T-helper 22 cell (primary cell): ENCODE measurements at places on chromosomes 3 and 15.
A peak's percentile ranks its signal among the peaks of the same experiment; 100 is the strongest.

DNA sequence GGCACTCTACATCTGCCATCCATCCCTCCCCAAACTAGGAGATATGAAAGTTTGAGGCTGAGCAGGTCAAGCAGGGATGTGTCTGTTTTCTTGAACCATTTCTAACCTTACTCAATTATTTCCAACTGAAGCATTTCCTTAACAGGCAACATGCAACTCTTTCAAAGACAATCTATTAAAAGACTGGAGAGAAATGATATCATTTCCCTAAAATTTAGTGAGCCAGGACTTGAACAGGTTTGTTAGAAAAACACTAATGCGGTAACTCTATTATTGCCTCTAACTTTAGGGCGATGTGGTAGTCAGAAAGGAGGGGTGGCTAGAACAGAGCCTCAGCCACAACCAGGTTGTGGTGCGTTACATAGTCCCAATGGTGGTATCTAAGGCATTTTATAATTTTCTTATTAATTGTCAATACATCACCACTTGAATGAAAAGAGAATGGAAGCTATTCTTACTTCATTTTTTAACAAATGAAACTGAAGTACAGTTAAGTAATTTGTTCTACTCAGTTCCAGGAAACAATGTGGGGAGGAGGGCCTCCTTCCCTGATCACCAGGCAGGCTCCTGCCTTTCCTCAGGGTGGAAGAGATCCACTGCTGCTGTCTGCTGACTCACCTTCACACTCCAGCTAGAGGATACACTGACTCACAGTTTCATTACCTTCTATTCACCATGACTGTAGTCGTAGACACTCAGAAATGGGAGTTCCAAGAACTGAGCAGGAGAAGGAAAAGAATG, 22.8 kb downstream of the MYO1E start:
- no peak for DNase-seq

DNA sequence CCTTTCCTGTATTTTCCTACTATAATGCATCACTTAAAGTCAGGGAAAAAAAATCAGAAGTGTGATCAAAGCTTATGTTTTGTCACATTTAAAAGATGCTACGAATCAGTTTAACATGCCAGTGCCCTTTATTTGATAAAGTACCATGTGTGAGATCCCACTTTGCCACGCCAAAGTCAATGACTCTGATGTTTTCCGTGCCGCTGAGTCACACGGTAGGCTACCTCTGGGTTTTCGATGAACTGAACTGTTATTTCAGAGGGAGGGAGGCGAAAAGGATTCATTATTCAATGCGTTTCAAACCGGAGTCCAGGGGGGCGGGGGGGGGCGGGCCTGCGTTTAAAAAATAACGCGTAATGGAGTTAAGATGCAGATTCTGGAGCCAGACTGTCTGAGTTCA, 203.0 kb downstream of the ABHD5 start:
- DNase-seq = no peak

DNA sequence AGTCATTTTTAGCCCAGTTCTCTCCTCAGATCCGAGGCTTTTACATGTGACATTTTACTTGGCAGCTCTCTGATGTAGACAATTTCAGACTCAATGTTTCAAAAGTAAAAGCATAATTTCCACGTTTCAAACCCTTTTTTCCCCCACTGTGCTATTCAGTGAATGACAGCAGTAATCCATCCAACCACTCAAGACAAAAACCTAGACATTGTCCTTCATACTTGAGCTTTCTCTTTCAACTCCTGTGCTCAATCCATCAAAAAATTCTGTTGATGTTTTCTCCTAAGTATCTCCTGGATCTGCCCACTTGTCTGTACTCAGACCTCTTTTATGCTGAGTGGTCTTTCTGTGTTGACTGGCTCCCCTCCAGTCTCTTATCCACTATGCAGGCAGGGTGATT, 214.7 kb downstream of the CHL1 start:
- DNase-seq = no peak

DNA sequence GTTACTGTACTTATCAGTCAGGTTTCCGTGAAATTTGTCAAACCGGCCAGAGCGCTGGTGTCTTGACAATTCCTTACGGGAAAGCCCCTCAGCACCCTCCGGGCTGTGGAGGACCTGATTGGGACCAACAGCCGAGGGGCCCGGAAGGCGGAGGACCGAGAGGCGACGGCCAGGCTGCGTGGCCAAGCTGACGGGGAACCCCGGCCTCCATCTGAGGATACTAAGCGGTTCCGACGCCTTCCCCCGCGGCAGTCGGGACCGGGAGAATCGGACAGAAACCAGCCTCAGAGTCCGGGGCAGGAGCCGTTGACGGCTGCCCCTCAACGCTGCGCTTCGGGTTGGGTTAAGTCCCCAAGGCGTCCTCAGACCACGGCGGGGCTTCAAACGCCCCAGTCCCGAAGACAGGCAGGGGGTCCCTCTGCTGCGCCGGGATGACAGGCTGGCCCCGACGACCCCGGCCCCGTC, 499 bp downstream of the ALDH1A2 start:
- no peak for DNase-seq

DNA sequence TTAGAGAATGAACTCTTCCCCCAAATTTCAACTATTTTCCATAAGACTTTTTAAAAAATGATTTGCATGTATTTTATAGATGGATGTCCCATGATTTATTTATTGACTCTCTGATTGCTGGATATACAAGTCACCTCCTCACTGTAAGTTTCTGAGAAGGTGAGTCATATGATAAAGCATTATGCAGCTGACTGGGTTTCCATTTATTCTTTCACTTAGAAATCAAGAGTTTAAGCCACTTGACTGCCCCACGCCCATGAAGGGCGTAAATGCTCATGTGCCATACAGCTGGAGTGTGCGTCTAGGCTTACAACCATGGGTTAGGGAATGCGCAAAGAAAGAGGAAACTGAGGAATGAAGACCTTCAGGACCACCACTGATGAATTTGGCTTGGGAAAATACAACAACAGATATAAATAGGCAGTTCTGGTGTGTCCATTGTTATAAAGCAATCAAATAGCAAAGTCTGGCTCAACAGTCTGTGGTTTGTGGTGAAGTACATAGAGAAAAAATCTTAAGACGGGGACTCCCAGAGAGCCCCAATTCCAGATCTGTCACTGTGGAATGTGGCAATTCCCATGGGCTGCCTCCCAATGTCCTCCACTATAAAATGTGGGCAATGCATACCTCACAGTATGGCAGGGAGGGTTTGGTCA, 20.3 kb downstream of the SLCO2A1 start:
- no peak for DNase-seq

- DNase-seq = no peak
Observed at GRCh38 chr3:170863816-170864215, 6.2 kb downstream of the RPL22L1 start.

GRCh38 chr15:82881747-82882146, 70.8 kb downstream of the HOMER2 start:
- no peak for DNase-seq

- no peak for DNase-seq
Observed at GRCh38 chr3:128863560-128863959, 15.9 kb upstream of the ACAD9 start.

DNA sequence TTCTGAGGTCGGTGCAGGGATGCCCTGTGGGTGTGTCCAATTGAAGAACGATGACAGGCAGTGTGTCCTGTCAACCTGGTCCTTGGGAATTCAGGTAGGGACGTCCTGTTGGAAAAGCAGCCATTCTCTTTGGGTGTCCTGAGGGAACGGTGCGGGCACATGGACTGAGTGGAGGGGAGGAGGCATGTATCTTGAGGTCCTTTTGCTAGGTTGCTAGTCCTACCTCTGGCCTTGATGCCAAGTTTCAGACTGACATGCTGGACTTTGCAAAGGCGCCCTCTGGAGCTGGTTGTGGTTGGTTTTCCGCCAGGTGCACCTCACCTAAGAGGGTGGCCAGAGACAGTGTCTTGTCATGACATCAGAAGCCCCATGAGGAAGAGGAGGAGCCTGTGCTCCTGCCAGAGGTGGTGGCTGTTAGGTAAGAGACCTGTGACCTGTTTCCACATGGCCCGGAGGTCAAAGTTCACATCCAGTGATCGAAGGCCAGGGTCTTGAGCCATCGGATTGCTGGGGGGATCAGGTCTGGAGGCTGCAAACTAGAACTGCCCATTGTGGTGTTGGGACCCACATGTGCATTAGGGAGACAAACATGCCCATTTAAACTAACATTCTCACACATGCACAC, 106.3 kb downstream of the SNRPN start:
- DNase-seq = no peak

GRCh38 chr3:43534675-43535074, 87.1 kb downstream of the ANO10 start:
- no peak for DNase-seq

DNA sequence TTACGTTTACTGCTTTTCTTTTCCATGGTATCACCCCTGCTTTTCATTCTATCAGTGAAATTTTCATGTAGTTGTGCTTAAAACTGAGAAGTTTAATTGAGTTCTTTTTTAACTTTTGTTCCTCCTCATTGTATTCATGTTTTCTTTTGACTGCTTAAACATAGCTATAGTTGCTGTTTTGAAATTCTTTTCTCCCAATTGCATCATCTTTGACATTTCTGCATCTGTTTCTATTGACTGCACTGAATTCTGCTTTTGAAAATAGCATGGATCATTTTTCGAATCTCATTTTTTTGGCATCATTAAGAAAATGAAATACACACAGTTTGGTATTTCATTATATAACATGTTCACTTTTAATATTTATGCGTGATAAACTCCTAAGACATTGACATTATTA, 694.9 kb downstream of the MECOM start:
- DNase-seq = no peak

DNA sequence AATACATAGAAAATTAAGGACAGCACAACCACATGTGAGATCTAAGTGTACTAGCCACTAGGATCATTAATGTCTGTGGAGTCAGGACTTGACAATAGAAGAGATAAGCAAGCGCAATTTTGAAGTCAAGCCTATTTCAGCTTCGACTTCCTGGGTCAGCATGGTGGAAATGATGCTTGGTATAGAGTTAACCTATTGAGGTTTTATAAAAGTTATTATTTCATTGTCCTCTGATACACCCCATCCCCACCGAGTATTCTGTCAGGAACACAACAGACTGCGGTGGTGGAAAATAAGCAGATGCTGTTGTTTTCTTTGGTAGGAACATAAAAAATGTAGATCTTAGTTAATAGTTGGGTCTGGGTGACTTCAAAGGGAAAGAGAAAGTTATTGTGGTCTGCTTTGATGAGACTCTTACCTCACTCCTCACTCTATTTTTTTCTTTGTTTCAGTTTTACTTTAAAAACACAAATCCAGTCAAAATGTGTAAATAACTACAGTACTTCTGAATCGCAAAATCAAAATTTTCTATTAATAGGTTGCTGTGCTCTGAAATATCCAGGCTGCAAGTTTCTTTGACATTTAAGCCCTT, 82.1 kb downstream of the IL5RA start:
- no peak for DNase-seq

GRCh38 chr3:63130625-63131024, 147.5 kb upstream of the SYNPR start:
- DNase-seq = no peak

GRCh38 chr3:48661501-48662144, 1.1 kb downstream of the CELSR3 start:
- peak; percentile 55 for DNase-seq

- DNase-seq = no peak
Observed at GRCh38 chr3:5727743-5728484, 540.4 kb downstream of the EDEM1 start.

DNA sequence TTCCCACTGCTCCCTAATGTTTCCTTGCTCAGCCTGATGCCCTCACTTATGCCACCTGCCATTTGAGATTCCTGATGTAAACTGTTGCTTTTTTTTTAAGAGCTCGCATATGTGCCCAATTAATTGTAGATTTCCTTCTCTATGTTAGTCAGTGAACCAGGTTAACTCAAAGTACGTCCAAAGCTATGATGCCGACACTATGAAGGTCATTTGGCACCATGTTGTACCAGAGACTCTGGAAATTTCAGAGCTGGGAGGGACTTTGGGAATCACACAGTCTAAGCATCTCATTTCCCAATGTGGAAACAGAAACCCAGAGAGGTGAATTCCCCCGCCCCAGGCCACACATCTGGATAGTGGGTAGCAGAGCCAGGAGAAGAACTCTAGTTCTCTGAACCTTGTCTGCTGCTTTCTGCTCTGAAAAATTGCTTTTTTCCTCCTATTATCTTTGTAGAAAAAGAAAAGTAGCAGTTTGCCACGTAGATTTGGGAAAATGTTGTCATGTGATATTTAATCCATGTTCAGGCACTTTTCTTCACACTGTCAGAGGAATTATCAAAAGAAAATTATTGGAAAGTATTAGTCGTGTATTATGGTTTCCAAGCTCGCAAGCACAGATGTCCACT, 38.5 kb upstream of the TNFAIP8L3 start:
- DNase-seq = no peak

DNA sequence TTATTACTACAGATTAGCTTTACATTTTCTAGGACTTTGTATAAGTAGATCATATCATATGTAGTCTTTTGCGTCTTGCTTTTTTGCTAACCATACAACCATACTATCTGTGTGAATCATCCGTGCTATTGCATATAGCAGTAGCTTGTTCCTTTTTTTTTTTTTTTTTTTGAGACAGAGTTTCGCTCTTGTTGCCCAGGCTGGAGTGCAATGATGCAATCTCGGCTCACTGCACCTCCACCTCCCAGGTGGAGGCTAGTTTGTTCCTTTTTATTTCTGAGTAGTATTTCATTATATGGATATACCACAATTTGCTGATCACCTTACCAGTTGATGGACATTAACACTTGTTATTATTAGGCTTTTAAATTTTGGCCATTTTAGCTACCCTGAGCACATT, 54.5 kb upstream of the TBL1XR1 start:
- no peak for DNase-seq

DNA sequence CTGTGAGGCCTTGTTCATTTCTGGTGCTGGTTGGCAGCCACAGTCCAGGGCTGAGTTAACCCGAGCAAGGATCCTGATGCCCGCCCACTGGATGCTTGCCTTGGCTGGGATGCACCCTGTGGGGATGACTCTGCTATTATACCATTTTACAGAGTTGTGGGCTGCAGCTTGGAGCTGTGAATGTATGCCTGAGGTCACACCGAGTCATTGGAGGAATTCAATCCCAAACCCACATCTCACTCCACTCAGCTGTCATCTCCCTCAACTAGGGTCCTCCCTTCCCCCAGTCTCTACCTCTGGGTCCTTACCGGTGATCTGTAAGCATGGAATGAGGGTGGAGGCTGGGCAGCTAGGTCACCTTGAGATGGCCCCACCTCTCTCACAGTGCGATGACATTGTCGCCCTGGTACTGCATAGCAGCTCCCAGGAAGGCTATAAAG, 22.1 kb downstream of the MAPKAPK3 start:
- DNase-seq = no peak

GRCh38 chr3:129627350-129628168, 21.1 kb upstream of the PLXND1 start:
- DNase-seq = no peak

- no peak for DNase-seq
Observed at GRCh38 chr3:65964838-65965237, 73.9 kb downstream of the MAGI1 start.

GRCh38 chr3:53102601-53103147, 27.6 kb downstream of the RFT1 start:
- DNase-seq = no peak

GRCh38 chr15:70098153-70098460, 390 bp upstream of the TLE3 start:
- no peak for DNase-seq
